ENCODE measurements at places on chromosomes 13 and 19.

- DNase-seq: no peak
These were observed 28.0 kb downstream of the ZSWIM4 start for GRCh38 chr19:13823256-13823655.

- no peak for DNase-seq
These were observed 2.8 kb upstream of the ARL11 start for GRCh38 chr13:49625392-49626079.

DNA sequence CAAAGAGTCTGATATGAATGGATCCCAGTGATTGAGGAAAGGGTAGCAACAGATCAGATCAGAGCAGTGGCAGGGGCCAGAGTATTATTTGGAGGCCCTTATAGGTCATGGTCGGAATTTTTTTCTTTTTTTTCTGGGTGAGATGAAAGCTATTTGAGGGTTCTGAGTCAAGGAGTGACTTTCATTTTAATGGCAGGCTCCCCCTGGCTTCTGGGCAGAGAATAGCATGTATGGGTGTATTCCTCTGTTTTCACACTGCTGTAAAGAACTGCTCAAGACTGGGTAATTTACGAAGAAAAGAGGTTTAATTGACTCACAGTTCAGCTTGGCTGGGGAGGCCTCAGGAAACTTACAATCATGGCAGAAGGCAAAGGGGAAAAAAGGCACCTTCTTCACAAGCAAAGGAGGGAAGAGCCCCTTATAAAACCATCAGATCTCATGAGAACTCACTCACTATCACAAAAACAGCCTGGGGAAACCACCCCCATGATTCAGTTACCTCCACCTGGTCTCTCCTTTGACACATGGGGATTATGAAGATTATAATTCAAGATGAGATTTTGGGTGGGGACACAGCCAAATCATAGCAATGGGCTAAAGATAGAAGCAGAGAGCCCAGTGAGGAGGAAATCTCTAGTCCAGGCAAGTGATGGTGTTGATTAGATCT lies 3.0 kb upstream of the SLC6A16 start:
- DNase-seq: peak; percentile 10

GRCh38 chr19:31783592-31783991 lies 434.4 kb upstream of the TSHZ3 start:
- no peak for DNase-seq

GRCh38 chr13:83845106-83845505 lies 37.2 kb downstream of the SLITRK1 start:
- DNase-seq: no peak

DNA sequence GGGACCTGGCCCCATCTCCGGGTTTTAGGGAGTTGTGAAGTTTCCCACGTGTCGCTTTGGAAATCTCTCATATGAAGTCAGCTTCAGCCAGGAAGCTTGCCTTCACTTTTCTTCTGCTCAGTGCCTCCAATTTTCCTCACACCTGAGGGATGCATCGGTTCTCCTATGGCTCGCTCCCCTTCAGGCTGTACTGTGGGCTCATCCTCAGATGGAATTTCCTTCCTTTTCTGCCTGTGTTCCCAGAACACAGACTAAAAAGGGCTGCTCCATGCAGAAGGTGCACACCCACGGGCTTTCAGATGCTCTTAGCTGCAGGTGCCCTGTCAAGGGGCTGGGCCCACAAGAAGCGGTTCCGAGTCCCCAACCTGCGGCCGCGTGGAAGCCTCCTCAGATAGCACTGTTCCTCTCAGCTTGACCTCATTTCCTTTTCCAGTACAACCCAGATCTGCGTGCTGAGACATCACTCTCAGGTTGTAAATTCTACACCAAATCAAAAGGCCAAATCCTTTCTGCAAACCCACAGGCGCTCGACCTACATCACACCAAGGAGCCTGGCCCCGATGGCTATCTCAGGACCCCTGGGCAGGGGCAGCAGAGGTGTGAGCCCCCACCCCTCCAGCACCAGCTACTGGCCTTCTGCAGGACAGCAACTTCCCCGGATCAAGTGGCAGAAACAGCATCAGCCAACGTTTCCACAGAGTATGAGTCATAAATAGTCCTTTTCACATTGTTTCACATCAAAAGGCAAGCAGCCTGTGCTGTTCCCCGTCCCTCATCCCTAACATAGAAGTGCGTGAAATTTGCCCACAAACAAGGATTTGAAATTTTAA lies 275.9 kb downstream of the ZNF536 start:
- no peak for DNase-seq

- DNase-seq: no peak
These were observed 47.4 kb upstream of the PCDH20 start for GRCh38 chr13:61463024-61463423.

DNA sequence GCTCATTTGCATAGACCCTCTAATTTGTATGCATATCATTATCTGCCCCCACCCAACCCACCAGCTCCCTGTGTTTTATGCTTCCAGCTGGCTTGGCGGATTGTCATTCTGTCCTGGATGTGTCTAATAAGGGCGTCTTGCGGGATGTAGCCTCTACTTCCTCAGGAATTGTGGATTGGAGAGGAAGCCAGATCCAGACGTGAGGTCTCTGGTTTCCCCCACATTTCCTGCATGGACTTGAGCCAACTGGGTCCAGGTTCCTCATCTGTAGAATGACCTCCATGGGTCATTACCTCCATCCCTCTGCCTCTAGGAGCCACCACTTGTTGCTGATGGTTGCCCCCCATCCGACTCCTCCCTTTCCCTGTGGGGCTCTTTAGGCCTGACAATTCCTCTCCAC lies 7.3 kb downstream of the TNFSF14 start:
- no peak for DNase-seq

DNA sequence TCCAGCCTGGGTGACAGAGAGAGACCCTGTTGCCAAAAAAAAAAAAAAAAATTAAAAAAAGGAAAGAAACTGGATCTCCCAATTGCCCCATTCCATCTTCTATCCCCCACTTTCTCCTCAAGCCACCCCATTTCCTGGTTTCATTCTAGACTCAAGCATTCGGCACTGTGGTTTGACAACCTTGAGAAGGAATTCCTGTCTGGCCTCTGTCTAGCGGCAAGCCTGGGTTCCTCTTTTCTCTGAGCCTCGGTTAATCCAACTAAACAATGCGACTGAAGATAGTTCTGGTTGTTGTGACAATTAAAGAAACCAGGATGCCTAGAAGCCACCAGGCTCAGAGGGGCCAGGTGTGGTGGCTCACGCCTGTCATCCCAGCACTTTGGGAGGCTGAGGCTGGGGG lies 3.3 kb upstream of the C3 start:
- no peak for DNase-seq

DNA sequence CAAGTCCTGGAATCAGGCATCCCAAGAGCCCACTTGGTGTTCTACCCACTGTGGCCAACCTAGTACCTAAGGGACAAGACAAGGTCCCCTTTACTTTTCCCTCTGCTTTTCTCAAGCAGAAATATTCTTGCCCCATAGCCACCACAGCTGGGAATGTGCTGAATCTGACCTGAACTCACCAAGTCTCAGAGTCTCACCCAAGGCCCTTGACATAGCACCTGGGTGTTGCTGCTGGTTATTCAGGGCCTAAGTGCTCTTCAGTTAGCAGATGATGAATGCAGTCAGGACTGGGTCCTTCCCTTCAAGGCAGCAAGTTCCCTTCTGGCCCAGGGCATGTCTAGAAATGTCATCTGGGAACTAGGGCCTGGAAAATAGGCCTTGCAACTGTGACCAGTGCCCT lies 201.8 kb upstream of the SERP2 start:
- DNase-seq: no peak

- DNase-seq: peak; percentile 12
These were observed 586 bp downstream of the LIG1 start for GRCh38 chr19:48169578-48169938.

DNA sequence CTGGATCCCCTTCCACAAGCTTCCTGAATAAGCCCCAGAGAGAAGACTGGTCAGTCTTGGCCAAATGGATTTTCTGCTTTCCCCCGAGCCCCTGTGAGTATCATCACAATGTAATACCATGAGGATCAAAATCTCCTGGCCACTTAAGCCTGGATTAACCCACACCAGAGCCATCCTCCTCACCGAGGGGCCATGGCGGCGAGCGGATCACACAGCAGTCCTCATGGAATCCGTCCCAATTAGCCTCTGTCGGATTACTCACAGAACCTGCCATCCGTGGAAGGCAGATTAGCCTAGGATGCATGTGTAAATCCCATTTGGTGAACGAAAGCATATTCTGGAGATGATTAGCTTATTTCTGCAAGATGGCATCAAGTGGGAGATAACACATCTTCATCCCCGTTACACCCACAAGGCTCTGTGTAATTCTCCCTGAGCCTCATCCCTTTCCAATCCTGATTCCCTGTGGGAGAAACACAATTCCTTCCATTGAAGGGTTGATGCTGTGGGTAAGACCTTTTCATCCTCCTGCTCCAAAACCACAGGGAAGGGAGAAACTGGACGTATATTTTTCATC lies 42.5 kb downstream of the GNG7 start:
- no peak for DNase-seq

DNA sequence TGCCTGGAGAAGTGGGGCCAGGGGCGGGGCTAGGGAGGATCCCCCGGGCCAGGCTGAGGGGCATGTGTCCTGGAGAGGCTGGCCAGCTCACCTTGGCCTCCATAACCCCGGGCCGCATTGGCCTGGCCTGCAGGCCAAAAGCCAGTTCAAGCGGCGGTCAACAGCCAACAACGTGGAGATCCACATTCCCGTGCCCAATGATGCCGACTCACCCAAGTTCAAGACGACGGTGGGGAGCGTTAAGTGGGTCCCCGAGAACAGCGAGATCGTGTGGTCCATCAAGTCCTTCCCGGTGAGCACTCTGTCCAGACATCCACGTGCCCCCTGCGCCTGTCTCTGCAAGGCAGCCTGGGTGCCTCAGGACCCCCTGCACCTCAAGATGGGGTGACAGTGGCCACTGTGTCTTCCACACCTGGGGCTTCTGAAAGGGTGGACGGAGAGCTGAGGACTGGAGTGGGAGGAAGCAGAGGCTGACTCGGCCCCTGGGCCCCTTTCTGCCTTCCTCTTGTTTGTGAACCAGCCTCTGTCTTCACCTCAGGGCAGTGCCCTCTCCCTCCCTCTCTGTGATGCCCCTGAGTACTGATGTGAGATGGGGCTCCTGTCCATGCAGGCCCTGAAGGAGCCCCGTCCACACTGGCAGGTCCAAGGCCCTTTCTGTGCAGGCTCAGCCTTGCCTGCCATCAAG lies 31.1 kb downstream of the AP1M1 start:
- DNase-seq: no peak

- DNase-seq: no peak
These were observed 14.0 kb downstream of the ARHGAP33 start for GRCh38 chr19:35789195-35789977.

DNA sequence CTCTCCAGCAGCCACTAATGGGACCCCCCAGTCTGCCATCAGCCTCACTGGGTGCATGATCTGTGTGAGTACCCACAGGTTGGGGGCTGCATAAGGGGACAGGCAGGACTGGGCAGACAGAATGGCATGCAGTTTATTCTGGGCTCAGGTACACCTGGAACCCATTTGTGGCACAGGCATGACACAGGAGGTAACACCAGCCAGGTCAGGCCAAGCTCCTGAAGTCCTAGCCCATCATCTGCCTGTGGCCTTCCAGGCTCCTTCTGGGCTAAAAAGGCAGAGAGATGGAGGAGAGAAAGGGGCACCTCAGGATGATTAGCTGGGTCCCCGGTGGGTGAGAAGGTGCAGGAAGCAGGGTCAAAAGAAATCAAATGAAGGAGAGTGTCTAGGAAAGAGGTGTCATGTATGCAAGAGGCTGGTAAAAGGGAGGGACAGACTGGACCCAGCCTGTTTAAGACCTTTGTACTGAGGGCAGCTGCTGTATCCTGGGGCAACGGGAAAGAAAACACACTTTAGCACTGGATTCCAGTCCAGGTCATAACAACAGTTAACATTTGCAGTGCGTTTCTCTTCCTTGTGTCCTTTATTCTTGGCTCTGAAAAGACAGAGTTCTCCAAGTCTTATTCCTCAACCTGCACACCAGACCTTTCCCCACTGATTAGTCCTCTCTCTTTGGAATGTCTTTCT lies 20.2 kb upstream of the DGKH start:
- no peak for DNase-seq

DNA sequence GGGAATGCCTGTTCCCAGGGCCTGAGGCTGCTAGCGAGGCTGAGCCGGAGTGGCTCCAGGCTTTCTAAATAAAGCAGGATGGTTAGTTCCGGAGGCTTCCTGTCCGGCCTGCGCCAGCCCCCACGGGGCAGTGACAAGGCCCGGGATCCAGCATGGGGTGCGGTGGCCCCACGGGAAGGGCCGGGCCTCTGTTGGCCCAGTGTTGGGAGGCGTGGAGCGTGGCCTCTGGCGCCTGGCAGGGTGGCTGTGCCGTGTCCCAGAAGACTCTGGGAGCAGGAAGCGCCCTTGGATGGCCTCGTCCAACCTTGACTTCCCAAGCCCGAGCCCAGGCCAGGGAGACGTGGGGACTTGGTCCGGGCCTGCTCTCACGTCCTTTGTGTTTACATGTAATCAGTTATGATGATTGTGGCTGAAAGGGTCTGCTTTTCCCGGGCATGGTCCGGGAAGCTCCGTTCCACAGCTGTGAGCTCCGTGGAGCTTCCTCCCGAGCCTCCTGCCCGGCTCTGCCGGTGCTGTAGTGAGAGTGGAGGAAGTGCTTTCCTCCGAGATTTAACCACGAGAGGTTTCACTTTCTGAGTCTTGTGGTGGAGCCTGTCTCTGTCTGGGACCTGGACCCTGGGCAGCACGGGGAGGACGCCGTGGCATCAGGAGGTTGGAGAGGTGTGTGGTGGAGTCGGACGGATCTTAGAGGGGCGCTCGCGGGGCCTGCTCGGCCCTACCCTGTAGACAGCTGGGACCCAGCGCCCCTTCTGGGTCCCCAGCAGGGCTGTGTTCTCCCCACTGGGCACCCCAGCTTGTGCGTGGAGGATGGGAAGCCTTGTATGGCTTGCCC lies 4.6 kb downstream of the GNA11 start:
- no peak for DNase-seq

- DNase-seq: no peak
These were observed 173.8 kb downstream of the KATNAL1 start for GRCh38 chr13:30133554-30133912.

GRCh38 chr19:46623915-46624502 lies 880 bp downstream of the PTGIR start:
- DNase-seq: no peak

DNA sequence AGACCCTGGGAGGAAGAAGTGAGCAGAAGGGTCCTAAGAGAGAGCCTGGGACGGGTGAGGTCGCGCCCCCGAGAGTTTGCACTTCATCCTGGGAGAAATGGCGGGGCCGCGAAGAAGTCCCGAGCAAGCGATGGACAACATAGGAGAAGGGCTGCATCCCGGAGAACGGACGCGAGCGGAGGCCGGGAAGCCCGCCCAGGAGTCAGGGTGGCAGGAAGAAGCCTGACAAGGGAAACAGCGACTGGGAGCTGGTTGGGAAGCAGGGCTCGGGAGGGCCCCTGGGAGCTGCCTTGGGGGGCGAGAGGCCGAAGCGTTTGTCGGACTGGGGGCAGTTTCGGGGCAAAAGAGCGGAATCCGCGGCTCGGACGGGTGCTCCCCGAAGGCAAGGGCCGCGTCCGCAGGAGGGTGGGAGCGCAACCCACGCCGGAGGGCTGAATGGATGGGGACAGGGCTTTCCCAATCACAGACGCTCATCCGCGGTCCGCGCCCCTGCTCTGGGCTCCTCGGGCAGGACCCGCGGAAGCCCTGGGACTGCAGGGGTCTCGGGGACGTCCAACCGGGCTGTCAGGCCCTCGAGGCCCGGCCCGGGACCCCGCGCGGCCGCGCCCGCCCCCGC lies 469 bp downstream of the ABHD17A start:
- no peak for DNase-seq
